ENCODE measurements at places on chromosomes 7 and 10. TPM values are rescaled to one million over a fixed set of nuclear protein-coding genes. Genes with fewer than 3 reads are reported as not detected.

The LFNG gene
- 36.4 TPM for total RNA-seq

The SP4 gene
- total RNA-seq, result 8.4 TPM

The COL26A1 gene
- total RNA-seq, result not detected

The FAM131B gene
- 0.51 TPM for total RNA-seq

The ERVW-1 gene
- not detected for total RNA-seq

The C10orf62 gene
- 0.34 TPM for total RNA-seq

The C7orf25 gene
- 8.0 TPM for total RNA-seq

The ANKRD1 gene
- 829 TPM for total RNA-seq

The OR2A12 gene
- not detected for total RNA-seq

The ELMO1 gene
- 109 TPM for total RNA-seq

The HOXA7 gene
- 2.9 TPM for total RNA-seq

The SSC4D gene
- total RNA-seq, result 0.98 TPM

The KCP gene
- 0.17 TPM for total RNA-seq

The MRLN gene
- total RNA-seq, result not detected

The PLEKHS1 gene
- total RNA-seq, result not detected

The PNLIP gene
- total RNA-seq, result not detected

The TBXAS1 gene
- 2.0 TPM for total RNA-seq

The PDAP1 gene
- 52.9 TPM for total RNA-seq

The EVX1 gene
- total RNA-seq, result not detected

The MEOX2 gene
- total RNA-seq, result 53.9 TPM

The CRPPA gene
- total RNA-seq, result 2.0 TPM

The GRID1 gene
- total RNA-seq, result not detected

The POLR2J3 gene
- total RNA-seq, result 25.5 TPM

The IFIT1B gene
- total RNA-seq, result not detected

The KCNMA1 gene
- 0.05 TPM for total RNA-seq

The FOXI2 gene
- not detected for total RNA-seq

The OR13A1 gene
- total RNA-seq, result not detected

The NEUROD6 gene
- not detected for total RNA-seq

The ARMH3 gene
- 9.4 TPM for total RNA-seq

The PAPOLB gene
- total RNA-seq, result 0.23 TPM

The ADRB1 gene
- total RNA-seq, result 19.0 TPM

The POLR1F gene
- 21.1 TPM for total RNA-seq

The IL2RA gene
- total RNA-seq, result not detected

The ANLN gene
- 95.5 TPM for total RNA-seq
